ENCODE measurements at places on chromosomes 12 and 14.

GRCh38 chr12:50103767-50104321 is at the start of gene GPD1:
Gene GPD1 (plus strand): TSS chr12:50104008. CDS start chr12:50104051, 43 bp downstream.
- DNase-seq = no peak

DNA sequence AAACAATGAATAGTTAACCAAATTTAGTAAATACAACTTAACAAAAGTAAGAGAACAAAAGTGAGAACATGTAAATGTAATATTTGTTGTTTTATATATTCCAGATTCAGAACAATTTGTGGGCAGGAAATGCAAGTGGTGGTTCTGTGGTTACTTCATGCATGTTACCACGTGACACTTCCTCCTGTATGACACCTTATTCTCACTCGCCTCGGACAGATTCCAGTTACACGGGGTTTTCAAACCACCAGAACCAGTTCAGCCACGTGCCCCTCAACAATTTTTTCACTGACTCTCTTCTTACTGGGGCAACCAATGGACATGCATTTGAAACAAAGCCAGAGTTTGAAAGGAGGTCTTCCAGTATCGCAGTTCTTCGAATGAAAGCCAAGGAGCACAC is 21.0 kb downstream of the ALX1 start:
- DNase-seq = no peak

- no peak for DNase-seq
These were observed 6.9 kb downstream of the SMCO2 start for GRCh38 chr12:27453421-27453820.

- no peak for DNase-seq
These were observed 20.6 kb upstream of the CEP170B start for GRCh38 chr14:104844306-104845032.

DNA sequence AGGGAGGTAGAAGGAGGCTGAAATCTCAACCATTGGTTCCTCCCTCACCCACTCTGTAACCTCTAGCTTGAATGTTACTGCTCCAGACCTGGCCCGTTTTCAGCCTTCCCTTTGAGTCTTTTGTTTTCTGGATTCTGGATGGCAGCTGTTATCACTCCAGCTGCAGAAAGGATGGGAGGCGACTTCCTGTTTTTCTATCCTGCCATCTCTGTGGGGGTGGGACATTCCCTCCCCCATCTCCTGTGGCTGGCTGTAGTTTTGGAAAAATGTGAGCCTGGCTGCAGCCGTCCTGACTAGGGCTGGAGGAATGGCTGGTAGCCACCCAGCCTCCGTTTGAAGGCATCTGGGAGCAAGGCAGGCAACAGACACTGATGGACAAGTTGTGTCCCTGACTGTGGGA is 2.9 kb upstream of the PPFIBP1 start:
- no peak for DNase-seq

DNA sequence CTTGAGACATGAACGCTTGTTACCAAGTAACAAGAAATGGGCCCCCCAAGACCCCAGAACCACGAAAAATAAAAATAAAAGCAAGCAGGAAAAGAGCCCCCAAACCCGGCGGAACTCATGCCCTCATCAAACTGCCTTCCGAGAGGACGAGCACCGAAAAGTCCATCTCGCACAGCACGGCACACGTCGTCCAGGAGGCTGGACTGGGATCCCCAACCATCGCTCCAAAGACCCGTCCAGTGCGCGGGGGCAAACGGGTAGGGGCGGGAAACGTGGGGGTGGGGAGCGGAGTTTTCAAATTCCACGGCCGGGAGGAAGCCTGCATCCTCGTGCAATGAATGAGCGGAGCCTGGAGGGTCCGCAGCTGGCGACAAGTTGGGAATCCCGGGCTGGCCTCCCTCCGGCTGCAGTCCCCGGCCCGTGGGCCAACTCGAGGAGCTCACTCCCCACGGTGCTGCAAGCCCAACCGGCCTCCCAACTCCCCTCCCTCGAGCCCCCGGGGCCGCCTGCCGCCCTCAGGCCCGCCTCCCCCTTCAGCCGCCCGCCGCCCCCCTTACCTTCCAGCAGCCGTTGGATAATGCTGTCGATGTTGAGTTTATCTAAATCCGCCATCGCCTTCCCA is 484 bp downstream of the PPP1CC start:
- no peak for DNase-seq

DNA sequence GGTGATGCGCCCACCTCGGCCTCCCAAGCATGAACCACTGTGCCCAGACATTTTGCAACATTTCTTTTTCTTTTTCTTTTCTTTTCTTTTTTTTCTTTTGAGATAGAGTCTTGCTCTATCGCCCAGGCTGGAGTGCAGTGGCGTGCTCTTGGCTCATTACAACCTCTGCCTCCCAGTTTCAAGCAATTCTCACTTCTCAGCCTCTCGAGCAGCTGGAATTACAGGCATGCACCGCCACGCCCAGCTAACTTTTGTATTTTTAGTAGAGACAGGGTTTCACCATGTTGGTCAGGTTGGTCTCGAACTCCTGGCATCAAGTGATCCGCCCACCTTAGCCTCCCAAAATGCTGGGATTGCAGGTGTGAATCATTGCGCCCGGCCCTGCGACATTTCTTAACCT is 7.6 kb upstream of the CDC42BPB start:
- DNase-seq = no peak

GRCh38 chr12:92905258-92905810 is 23.8 kb downstream of the EEA1 start:
- DNase-seq = no peak

DNA sequence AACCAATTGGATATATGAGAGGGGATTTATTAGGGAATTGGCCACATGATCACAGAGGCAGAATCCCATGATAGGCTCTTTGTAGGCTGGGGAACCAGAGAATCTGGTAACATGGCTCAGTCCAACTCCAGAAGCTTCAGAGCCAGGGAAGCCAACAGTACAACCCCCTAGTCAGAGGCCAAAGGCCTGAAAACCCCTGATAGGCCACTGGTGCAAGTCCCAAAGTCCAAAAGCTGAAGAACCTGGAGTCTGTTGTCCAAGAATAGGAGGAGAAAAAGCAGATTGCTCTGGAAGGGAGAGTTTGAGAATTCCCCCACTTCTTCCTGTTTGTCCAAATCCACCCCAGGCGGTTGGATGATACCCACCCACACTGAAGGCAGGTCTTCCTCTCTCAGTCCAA is 8.2 kb upstream of the TROAP start:
- no peak for DNase-seq

DNA sequence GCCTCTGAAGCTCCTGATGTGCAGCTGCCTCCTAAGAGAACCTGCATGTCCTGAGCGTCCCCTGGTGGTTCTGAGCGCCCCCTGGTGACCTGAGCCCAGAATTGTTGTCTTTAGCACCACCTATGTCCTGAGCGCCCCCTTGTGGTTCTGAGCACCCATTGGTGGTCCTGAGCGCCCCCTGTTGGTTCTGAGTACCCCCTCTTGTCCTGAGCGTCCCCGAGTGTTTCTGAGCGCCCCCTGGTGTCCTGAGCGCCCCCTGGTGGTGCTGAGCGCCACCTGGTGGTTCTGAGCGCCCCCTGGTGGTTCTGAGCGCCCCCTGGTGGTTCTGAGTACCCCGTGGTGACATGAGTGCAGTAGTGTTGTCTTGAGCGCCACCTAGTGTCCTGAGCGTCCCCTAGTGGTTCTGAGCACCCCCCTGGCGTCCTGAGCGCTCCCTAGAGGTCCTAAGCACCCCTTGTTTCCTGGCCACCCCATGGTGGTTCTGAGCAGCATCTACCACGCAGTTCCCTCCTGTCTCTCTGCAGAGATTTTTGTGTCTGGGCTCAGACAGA is 782.5 kb downstream of the TMEM121 start:
- DNase-seq = peak; percentile 81

GRCh38 chr14:103091041-103091882 is 3.3 kb upstream of the EXOC3L4 start:
- peak; percentile 96 for DNase-seq

DNA sequence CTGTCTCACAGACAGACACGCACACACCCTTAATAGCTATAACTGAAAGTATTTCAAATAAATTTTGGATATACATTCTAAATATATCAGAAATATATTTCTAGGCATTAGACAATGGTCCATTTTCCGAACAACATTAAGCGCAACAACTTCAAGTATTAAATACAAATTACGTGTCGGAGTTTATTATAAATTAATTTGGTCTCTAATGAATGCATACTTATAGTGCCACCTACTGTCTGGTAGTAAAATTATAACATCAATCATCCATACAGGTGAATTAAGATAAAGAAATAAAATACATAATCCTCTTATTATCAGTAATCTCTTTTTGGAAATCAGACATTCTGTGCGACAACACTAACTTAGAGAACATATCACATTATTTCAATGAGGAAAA is 27.2 kb upstream of the CMAS start:
- DNase-seq = no peak

DNA sequence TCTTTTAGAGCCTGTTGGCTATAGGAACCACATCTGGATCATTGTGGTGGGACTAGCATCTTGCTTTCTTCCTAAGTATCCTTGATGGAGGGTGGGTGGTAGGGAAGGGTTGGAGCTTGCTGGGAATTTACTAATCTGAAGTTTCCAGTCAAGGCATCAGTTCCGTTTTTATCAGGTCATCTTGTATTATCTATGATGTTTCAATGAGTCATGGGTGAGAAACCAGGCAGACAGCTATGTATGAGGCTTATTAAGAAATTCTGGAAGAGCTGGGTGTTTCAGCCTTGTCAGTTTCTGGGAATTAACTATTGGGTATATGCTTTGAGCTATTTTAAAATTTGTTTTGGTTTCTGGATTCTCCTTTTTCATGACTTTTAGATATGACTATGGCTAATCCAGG is 11.3 kb downstream of the TSFM start:
- DNase-seq = no peak

DNA sequence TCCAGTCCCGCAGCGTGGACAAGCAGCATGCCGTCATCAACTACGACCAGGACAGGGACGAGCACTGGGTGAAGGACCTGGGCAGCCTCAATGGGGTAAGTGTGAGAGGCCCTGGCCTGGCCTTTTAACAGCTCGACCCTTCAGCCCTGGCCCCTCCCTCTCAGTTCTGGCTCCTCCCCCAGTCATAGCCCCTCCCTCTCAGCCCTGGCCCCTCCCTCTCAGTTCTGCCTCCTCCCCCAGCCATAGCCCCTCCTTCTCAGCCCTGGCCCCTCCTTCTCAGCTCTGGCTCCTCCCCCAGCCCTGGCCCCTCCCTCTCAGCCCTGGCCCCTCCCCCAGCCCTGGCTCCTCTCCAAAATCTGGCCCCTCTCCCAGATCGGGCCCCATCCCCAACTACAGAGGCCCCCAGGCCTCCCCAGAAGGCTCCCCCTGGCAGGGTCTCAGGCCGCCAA is 11.2 kb downstream of the CEP170B start:
- peak; percentile 77 for DNase-seq

- no peak for DNase-seq
These were observed 36.1 kb downstream of the ATP2B1 start for GRCh38 chr12:89672589-89672979.

DNA sequence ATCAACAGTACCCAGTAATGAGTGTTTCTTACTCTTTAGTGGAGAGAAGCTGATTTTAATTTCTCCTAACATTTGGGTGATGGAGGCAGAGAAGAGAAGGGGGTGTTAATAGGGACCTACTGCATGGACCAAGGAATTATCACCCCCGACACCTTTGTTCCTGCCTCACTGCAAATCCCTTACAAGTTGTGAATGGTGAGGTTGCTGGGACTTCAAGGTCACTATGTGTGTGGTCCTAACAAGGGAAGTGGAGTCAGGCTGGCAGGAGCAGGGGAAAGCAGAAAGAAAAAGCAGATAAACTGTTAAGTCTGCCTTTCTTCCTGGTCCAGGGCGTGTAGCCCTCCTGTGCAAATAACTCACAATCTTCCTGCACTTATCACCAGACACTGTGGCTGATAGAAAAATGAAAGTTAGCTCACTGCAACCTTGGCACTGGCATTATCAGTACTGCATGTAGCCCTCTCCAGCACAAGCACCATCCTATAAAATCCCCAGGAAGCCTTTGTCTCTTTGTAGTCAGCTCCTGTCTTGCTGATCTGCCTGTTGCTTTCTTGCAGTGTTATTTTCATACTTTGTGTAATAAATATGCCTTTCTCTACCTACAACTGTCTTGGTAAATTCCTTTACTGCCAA is 112.3 kb upstream of the DNM1L start:
- DNase-seq = no peak

- DNase-seq = no peak
These were observed 154.8 kb upstream of the LRIG3 start for GRCh38 chr12:59075141-59075540.

DNA sequence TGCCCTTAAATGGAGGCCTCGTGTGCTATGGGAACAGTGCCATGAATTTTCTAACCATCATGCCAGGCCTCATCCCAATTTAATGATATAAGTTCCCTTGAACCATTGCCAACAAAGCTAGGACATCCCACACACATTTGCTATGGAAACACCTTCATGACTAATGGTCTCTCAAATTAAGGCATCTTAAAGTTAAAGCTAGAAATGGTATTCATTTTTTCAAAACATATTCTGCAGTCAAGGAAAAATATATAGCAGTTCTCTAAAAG is 117.3 kb downstream of the BTG1 start:
- no peak for DNase-seq

DNA sequence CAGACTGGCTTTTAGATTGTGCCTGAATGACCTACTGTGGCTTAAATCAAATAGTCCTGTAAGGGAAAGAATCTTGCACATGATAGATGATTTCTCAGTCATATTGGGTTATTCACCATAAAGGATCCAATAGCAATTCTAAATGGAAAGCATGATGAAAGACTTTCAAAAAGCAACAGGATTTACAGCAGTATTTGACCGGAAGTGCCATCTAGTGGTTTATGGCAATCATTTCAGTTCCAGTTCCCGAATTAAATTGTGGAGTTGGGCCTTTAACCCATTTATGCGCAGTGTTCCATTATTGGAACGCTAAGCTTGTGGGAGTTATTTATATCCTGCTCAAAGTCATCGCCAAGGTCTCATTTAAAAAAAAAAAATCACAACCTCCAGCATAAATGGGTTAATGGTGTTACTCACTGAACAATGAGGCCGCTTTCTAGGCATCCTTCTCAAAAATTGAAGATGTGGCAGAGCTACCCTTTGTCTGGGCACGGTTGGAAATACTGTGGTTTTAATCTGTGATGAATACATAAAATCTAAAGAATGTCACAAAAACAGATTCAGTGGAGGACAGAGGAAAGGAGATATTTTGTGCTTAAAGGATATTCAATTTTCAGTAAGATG is 60.8 kb upstream of the REP15 start:
- peak; percentile 17 for DNase-seq

DNA sequence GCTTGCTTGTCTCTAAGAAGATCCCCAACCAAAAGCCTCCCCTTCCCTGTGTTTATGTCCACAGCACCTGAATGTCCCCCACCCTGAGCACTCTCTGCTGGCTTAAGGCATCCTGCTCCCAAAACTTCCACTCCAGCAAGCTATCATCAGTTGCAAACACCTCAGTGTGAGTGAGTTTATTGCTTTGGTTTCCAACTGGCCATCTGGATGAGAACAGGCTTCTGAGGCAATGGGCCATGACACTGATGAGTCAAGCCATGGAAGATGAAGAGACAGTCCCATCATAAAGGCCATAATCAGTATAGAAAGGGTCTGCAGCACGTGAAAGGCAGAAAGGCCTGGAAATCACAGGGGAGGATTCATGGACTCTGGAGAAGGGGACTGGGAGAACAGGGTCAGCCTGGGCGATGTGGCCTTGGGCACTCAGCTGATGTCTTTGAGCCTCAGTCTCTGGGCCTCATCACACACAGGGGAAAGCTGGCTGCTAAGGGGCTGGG is 12.8 kb downstream of the CMKLR1 start:
- no peak for DNase-seq

GRCh38 chr12:3236345-3237187 is 159.4 kb downstream of the TSPAN9 start:
- no peak for DNase-seq

GRCh38 chr12:80811957-80812708 is 95.4 kb downstream of the MYF5 start:
- no peak for DNase-seq
